Muscle of leg (tissue), 16 donors: ENCODE measurements at places on chromosomes 13 and 19. TPM values are rescaled to one million over a fixed set of nuclear protein-coding genes. Genes with fewer than 3 reads are reported as not detected.
A peak's percentile ranks its signal among the peaks of the same experiment; 100 is the strongest.

DNA sequence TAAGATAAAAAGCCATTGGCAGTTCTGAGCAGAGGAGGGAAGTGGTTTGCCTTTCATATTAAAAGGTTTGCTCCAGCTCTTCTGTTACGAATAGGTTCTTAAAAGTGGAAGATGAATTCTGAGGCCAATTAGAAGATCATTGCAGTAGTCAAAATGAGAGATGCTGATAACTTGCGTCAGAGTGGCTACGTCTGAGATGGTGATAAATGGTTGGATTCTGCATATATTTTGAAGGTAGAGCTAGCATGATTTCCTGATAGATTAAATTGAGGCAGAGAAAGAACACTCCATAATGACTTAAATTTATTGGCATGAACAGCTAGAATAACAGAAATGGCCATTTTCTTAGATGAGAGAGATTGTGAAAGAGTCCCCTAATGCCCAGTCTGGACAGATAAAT, 652.6 kb downstream of the DACH1 start:
- no peak for DNase-seq

GRCh38 chr13:34224877-34225276, 406.9 kb downstream of the RFC3 start:
- DNase-seq, result no peak

DNA sequence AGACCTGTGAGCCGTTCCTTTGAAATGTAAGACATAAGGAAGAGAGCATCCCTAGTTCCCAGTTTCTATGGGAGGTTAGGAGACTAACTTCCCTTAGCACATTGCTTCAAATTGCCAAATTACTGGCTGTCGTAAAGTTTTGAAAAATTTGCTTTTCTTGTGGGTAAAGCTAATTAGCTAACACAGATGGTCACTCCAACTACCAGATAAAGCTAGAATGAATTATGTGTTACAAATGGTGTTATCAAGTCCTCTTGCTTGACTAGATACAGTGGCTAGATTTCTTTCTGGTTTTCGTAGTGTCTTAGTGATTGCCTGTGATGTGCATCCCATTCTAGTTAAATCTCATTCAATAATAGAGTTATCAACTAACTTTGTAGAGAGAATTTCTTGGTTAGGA, 416.6 kb upstream of the ATXN8OS start:
- DNase-seq, result no peak

- DNase-seq, result no peak
Observed at GRCh38 chr13:77113496-77113895, 86.5 kb upstream of the FBXL3 start.

DNA sequence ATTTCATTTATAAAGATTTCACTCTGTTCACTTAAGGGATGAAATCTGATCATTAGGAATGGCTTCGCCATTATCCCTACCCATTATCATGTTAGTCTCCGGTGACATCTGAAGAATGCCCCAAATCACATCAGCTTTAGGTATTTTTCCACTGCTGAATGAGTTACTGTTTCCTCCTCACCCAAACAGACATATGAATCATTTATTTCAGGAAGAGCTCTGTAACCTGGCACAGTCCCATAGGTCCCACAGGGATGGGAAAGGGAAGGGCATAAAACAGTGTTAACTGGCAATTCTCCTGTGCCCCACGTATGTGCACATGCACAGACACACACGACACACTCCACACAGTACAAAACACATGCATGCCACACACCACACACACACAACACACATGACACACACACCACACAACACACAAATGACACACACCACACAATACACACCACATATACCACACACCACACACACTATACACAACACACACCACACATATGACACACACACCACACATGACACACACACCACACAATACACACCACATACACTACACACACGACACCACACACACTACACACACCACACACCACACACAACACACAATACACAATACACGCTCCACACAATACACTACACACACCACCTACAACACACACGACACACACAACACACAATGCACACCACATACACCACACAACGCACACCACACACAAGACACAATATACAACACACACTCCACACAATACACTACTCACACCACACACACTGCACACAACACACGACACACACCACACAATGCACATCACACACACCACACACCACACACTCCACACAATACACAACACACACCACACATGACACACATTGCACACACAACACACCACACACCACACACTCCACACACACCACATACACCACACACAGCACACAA, 15.4 kb downstream of the TMEM255B start:
- DNase-seq, result peak; percentile 15

- no peak for DNase-seq
Observed at GRCh38 chr13:77219401-77219800, 107.5 kb downstream of the MYCBP2 start.

DNA sequence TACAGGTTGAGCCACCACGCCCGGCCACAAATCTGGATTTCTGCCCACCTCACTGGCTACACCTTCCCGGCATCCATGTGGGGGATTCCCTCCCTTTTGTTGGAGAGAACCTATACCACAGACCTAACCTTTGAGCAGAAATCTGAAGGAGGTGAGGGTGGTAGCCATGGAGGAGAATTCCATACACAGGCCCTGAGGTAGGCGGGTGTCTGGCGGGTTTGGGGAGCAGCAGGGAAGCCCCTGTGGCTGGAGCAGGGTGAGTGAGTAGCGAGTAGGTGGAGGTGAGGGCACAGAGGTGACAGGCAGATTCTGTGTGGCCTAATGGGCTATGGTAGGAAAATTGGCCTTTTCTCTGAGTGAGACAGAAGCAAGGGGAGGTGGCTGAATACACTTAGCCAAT, 10.6 kb downstream of the EIF3K start:
- DNase-seq, result no peak

GRCh38 chr13:28540612-28541011, 45.7 kb upstream of the FLT1 start:
- DNase-seq, result no peak

GRCh38 chr19:53192771-53193534, at the start of gene ZNF665:
TSS of gene ZNF665 (minus strand) at chr19:53193358. CDS start at chr19:53182898, 10,460 bp downstream.
- DNase-seq, result peak; percentile 94

DNA sequence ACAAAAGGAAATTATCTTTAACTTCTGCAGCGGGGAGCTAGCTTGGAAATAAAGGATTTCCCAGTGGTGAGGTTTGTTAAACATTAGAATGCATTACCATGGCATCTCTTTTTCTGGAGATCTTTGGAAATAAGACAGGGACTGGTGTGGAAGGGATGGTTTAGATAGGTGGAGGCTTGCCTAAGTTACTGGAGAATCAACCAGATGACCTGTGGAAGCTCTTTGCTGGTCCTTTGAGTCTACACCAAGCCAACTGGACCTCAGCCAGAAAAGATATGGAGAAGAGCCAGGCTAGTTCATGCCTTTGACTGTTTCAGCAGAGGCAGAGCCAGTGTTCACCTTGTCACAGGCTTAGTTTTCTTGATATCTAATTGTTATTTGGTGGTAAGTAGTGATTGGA, 134.7 kb downstream of the KCNRG start:
- peak; percentile 53 for DNase-seq

DNA sequence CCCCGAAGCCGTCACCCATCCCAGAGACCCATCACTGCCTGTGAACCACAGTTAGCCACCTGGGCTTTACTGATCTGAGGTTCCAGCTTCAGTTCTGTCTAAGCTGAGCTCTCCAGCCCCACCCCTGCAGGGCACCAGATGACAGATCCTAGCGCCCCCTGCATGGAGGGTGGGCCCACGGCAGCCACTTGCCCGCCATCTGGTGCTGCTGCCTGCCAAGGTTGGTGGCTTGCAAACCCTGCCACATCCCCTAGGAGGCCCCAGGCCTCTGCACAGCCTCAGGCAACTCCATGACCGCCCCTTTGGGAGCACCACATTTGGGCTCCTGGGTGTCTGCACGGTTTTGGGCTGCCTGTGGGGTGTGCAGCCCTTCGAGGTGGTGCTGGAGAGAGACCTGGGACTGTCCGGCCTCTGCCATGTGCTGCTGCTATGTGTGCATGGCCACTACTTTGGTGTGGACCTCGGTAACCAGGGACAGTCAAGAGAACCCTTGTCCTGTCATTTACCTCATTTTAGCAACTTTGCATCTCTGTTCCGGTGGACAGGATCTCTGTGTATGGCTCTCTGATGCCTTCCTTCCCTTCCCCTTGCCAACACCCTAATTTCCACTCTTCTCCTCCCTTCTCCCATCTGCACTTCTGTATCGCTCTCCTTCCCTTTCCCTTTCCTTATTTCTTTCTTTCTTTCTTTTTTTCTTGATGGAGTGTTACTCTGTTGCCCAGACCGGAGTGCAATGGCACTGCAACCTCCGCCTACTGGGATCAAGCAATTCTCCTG, 17.4 kb upstream of the SDHAF1 start:
- DNase-seq, result no peak

- no peak for DNase-seq
Observed at GRCh38 chr13:74641586-74641985, 507.4 kb upstream of the KLF12 start.

GRCh38 chr19:5832527-5833216, 6.8 kb downstream of the FUT6 start:
- no peak for DNase-seq

- DNase-seq, result peak; percentile 17
Observed at GRCh38 chr13:58190577-58190976, 559.0 kb downstream of the PCDH17 start.

DNA sequence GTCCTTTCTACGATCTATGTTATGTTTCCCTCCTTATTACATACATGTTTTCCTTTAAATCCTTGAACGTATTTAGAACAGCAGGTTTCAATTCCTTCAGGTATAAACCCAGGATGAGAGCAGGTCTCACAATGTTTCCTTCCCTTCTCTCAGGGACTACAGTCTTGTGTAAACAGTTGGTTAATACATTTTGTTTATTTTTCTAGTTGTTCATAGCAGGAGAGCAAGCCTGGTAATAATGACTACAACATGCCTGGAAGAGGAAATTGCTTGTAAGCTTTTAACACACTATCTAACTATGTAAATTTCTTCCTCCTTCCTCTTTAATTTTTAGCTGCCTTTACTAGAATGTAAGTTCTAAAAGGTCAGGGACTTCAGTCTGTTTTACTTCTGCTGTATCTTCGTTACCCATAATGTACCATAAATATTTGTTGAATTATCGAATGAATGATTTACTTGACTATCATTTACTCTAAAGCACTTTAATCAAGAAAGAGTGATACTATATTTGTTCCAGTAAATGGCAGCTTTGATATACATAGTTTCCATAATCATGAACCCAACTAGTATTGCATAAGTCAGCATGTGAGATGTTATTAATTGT, 28.9 kb upstream of the TNFRSF19 start:
- DNase-seq, result no peak

DNA sequence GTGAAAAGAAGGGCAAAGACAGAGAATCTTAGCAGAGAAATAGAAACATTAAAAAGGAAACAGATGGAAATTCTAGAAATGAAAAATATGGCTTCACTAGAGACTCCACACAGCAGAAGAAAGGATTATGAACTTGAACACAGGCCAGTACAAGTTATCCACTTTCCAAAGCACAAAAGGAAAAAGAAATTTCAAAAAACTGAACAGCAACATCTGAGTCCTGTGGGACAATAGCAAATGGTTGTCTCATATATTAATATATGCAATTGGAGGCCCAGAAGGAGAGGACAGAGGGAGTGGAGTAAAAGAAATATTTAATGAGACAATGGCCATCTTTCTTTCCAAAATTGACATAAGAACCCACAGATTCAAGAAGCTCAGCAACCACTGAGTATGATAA, 141.7 kb upstream of the GJB6 start:
- peak; percentile 90 for DNase-seq

DNA sequence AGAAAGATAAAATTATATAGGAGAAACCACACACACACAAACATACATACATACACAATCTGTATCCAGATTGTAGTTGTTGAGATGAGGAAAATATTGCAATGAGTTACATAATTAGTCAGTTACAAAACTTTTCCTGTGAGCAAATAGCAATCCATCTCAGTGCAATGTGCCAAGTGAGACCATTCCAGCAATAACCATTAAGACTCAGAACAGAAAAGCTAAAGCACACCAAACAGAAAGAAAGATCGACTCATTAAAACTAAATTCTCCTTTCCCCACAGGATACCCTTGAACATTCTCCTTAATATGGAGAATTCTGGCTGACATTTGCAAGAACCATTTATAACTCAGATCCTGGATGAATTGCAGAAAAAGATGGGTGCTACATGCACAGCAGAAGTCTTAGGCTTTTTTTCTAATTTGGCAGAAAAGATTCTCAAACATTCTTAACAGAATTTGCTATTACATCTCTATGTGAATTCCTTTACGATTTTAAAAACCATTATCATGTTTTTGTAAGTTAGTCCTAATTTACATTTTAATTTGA, 1341.2 kb upstream of the SPRY2 start:
- peak; percentile 34 for DNase-seq

DNA sequence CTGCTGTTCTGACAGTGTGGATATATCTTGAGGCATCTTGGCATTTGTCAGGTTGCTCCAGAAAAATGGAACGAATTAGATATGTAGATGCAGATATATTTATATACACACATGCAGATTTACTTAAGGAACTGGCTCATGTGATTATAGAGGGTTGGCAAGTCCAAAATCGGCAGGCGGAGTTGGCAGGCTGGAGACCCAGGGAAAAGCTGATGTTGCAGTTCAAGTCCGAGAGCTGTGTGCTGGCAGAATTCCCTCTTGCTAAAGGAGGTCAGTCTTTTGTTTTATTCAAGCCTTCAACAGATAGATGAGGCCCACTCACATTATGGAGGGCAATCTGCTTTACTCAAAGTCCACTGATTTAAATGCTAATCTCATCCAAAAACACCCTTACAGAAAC, 24.4 kb upstream of the CSNK1A1L start:
- peak; percentile 85 for DNase-seq

- no peak for DNase-seq
Observed at GRCh38 chr13:52999093-52999696, 29.4 kb upstream of the OLFM4 start.

DNA sequence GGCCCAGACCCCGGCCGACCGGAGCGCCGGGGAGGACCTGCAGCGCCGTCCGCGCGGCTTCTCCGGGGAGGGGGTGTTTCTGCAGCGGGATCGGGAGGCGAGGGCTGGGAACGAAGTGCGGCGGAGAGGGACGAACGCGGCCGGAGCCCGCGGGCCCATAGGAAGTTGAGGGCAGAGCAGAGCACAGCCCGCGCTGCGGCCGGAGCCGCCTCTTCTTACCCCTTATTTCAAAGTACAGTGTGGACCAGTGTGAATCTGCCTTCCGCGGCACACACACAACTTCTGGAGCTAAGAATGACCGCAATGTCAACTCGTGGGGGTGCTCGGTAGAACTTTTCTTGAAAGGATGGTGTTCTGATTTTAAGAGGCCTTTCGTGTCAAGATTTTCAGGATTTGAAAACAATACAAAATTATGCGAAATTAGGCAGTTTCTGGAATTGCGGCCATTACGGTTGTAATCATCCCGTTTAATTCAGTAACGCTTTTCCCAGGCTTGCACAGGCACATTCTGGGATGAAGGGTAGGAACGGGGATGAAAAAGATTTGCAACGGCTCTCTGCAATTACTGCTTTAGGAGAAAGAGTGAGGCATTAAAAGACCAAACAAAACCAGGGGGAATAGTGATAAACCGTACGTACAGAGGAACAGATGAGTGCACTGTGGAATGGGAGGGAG, 821 bp downstream of the TDRD3 start:
- peak; percentile 82 for DNase-seq

GRCh38 chr19:29385191-29385795, 140.5 kb upstream of the VSTM2B start:
- DNase-seq, result peak; percentile 30

Gene LILRA5
- 0.22 TPM for total RNA-seq

Gene TMEM272
- 0.09 TPM for total RNA-seq

Gene POSTN
- total RNA-seq, result 2,609 TPM

Gene GIPR
- 0.09 TPM for total RNA-seq

Gene KCNN4
- total RNA-seq, result 0.40 TPM

Gene SMIM44
- total RNA-seq, result not detected

Gene CPT1C
- 5.4 TPM for total RNA-seq

Gene CCDC70
- not detected for total RNA-seq

Gene ZNF575
- 0.62 TPM for total RNA-seq

Gene RETN
- total RNA-seq, result 2.0 TPM
